Pulmonary artery endothelial cell (primary cell): ENCODE measurements at places on chromosomes 1 and 21.

- DNase-seq, result no peak
Measured at GRCh38 chr1:209673631-209674417, 1.4 kb upstream of the G0S2 start.

GRCh38 chr1:235075048-235075776 is 53.4 kb downstream of the TOMM20 start:
- peak; percentile 84 for DNase-seq

GRCh38 chr21:42607102-42607501 is 46.3 kb upstream of the PDE9A start:
- no peak for DNase-seq

DNA sequence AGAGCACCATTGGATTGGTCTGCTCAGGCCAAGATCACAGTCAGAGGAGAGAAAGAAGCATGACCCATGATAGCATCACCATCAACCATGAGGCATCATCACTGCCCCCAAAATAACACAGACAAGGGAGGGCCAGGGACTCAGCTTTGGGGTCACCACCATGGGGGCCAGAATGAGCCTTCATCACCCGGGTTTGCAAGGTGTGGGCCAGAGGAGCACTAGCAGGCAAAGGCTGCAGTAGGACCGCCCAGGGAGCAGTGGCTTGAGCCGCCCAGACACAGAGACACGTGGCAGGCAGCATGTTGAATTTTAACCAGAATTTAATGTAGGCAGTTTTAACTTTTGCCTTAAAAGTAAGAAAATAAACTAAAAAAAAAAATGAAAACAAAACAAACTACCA is 53.7 kb upstream of the TMPRSS2 start:
- DNase-seq, result no peak

DNA sequence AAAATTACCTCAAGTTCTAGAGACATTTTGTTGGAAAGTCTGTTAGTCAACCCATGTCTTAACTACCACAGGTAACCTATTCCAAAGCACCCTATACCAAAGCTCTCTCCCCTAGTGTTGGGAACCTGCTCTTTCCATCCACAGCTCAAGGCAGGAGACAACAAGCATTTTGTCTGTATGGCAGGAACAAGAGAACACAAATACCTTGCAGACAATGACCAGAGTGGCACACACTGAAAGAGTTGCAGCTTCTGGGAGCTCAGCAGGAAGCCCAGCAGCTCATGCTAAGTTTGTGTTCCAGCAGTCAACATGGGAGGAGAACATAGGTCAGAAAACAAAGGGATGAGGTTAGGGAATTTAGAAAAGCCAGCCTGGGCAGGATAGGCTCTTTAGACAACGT is 300.8 kb downstream of the HHIPL2 start:
- DNase-seq, result no peak

- no peak for DNase-seq
Measured at GRCh38 chr1:109782514-109782913, 18.8 kb upstream of the EPS8L3 start.

GRCh38 chr1:197272791-197273190 is 4.7 kb downstream of the CRB1 start:
- no peak for DNase-seq

GRCh38 chr1:28371010-28371377 is 1.5 kb downstream of the PHACTR4 start:
- no peak for DNase-seq

DNA sequence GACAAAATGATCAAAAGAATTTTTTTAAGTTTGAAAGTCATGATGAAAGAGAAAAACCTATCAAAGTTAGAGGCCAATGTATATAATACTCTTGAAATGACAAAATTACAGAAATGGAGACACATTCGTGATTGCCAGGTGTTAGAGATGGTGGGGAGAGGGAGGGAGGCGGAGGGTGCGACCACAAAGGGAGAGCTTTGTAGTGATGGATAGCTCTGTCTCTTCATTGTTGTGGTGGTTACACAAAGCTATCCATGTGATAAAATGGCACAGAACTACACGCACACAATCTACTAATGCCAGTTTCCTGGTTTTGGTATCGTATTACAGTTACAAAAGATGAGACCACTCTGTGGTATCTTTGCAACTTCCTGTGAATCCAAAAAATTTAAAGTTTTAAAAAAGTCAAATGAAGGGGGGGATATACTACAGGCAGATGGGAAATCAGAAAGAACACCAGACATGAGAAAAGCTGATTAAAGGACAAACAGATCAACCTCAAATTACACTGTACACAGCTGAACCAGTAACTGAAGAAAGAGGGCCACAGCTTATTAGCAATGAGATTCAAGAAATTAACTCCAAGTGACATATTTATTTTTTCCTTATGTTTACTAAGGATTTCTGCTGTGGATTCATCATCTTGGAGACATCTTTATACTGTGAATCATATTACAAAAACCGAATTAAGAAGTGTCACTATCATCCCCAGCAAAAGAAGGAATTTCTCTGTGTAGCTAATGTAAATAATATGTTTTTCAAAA is 199.1 kb downstream of the SLC45A1 start:
- DNase-seq, result no peak

DNA sequence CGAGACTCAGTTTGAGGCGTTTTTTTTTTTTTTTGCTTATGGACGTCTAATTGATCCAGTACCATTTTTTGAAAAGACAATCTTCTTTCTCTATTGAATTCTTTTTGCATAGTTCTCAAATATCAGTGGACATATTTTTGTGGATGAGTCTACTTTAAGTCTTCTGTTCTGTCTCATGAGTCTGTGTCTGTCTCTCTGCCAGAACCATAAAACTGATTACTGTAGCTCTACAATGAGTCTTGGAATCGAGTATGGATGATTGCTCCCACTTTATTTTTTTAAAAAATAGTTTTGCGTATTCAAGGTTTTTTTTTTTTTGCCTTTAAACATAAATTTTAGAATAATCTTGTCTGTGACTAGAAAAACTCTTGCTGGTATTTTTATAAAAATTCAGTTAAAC is 323.5 kb downstream of the ZNF326 start:
- no peak for DNase-seq

DNA sequence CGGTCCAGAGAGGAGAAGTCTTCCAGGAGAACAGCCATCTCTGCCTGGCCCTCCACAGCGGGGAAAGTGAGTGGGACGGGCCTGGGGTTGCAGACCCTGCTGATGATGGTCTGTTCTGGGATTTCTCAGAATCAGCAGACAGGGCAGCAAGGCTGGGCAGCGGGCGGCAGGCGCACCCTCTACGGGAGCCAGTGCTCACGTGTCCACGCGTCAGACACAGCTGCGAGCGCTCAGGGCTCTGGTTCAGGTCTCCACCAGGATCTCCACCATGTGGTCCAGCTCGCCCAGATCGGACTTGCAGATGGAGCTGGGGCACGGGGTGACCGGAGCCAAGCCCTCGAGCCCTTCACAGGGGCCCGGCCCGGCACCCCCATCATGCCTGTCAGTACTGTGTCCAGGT is 5.5 kb downstream of the CLCA4 start:
- DNase-seq, result no peak

DNA sequence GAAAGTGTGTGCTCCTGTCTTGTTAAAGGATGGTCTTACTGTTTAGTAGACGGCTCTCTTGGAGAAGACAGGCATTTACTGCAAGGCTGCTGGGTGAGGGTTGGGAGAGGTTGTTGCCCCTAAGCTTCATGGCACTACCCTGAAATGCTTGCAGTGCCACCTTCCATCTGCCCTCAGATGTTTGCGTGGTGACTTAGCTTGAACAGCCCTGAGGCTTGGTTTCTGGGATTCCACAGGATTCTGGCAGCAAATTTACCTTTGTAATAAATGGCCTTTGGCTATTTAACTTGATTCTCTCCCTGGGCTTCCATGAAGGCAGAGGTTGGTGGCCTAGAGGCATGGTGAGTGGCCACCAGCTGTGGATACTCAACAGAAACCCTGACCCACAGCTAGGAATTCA is 11.6 kb downstream of the MTARC1 start:
- no peak for DNase-seq

DNA sequence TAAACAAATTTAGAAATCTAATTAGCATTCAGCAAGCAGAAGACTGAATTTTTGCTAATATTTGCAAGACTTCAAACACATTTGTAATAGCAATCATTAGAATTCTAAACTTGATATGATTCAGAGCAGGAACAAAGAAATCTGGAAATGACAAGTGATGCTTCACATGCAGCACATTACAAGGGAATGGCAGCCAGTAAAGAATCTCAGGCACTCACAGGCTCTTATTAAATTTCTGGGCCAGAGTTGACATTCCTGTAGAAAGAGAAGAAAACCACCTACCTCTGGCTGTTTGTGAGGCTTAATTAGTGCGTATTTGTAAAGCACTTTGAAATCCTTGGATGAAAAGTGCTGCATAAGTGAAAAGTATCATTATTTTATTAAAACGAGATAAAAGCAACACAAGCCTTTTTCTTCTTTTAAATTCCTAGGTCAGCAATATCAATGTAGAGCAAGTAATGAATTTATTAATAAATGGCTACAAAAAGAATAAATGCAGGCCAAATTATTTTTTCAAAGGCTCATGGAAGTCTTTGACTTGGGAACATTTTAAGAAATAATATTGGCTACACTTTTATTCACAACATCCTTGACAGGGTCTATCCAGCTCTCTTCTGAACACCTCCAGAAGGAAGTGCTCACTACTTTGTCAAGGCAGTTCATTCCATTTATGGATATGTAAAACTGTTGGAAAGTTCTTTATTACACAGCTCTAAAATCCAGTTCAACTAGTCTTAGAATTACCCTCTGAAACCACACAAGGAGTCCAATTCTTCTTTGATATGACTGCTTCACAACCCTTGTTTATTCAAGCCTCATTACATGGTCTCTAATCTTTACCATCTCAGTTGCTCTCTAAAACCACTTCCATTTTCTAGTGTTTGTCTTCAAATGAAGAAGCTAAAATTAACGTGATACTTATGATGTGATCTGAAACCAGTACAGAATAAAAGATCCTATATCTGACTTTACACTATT is 32.1 kb upstream of the SCYL3 start:
- no peak for DNase-seq

GRCh38 chr21:28518630-28519029 is 474.0 kb downstream of the LTN1 start:
- DNase-seq, result peak; percentile 32

- DNase-seq, result no peak
Measured at GRCh38 chr1:86382878-86383277, 13.2 kb downstream of the ODF2L start.

- DNase-seq, result no peak
Measured at GRCh38 chr21:41765973-41766882, 624 bp downstream of the RIPK4 start.
